ENCODE measurements at places on chromosomes 16 and 17.

DNA sequence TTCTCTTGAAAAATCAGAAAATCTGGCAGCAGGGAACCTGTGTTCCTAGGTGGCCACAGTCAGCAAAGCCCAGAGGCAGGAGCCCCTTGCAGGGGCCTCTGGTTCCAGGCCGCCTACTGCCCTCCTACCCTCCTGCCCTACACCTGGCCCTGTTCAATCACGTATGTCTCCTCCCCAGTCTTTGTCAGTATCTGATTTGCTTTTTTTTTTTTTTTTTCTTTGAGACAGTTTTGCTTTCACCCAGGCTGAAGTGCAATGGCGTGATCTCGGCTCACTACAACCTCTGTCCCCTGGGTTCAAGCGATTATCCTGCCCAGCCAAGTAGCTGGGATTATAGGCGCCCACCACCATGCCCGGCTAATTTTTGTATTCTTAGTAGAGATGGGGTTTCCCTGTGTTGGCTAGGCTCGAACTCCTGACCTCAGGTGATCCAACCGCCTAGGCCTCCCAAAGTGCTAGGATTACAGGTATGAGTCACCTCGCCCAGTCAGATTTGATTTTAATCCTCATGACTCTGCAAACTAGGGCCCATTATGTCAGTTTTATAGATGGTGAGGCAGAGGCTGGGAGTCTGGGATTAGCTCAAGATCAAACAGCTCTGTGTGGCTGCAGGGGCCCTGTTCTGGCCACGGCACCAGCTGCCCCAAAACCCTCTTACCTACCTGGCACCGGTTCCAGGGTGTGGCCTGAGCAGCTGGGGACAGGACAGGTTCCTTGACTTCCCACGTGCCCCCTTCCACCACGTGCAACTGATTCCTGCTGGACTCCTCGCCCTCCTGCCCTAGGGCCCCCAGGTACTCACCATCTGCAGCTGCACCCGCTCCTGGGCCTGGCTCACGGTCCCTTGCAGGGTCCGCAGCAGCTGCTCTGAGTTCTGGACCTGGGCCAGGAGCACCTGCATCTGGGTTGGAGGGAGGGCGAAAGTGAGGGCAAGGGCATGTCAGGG is 14.7 kb downstream of the RABEP2 start:
- no peak for DNase-seq

- DNase-seq: no peak
These were observed 14.5 kb upstream of the RNF222 start for GRCh38 chr17:8412089-8412488.

DNA sequence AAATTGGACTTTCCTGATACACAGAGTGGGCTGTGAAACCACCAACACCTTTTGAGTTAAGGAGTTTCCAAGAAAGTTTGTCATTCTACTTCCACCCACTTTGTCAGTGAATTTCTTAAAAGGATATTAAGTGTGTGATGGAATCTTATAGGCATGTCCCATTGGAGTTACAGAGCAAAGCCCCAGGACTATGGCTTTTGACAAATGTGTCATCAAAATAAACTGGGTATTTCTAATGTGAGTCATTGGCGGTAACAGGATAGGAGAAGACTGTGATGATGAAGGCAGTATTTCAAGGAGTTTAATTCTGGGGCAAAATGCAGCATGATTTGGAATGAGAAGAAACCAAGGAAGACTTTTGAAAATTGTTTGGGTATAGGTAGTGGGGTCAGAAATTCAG is 1013.8 kb upstream of the EEF2KMT start:
- DNase-seq: no peak

DNA sequence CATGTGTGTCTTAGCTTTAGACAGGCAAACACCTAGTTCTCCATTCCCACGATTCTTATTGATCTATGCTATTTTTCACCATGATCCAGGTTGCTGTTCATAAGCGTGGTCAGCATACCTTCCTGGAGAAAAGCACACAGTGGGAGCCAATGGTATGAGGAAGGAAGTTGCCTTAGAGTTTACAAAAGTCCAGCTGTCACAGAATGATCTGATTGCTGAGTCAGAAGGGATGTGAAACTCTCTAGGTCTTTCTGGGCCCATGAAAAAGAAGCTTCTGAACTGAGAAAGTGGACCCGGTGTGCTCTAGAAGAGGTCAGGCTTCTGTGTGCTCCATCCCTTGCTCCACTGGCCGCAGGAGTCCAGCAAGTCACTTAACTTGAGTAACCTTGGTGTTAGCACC is 71.0 kb upstream of the CCL1 start:
- no peak for DNase-seq

- DNase-seq: no peak
These were observed 475.9 kb downstream of the GRIN2A start for GRCh38 chr16:9706217-9706836.
